Cortex of kidney (tissue), 1 donor: ENCODE measurements at places on chromosomes 6 and 20.

- no peak for DNase-seq
Observed at GRCh38 chr6:89580997-89581666, 57.4 kb downstream of the LYRM2 start.

DNA sequence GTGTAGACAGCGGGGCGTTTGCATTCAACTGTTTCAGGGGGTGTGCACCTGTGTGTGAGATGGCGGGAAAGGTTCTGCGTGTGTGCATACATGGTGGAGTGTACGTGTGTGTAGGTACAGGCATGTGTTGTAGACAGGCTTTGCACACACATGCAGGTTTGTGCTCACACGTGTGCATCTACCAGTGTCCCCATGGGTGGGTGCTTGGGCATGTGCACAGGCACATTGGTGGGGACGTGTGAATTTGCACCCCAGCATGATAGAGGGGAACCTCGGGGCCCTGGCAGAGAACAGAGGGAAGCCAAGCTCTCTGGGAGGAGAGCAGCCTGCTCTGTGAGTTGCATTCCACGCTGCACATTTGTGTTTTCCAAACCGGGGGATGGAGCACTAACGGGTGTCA, 250.2 kb downstream of the PREX1 start:
- no peak for DNase-seq

- no peak for DNase-seq
Observed at GRCh38 chr20:16349523-16350260, 223.6 kb downstream of the KIF16B start.

DNA sequence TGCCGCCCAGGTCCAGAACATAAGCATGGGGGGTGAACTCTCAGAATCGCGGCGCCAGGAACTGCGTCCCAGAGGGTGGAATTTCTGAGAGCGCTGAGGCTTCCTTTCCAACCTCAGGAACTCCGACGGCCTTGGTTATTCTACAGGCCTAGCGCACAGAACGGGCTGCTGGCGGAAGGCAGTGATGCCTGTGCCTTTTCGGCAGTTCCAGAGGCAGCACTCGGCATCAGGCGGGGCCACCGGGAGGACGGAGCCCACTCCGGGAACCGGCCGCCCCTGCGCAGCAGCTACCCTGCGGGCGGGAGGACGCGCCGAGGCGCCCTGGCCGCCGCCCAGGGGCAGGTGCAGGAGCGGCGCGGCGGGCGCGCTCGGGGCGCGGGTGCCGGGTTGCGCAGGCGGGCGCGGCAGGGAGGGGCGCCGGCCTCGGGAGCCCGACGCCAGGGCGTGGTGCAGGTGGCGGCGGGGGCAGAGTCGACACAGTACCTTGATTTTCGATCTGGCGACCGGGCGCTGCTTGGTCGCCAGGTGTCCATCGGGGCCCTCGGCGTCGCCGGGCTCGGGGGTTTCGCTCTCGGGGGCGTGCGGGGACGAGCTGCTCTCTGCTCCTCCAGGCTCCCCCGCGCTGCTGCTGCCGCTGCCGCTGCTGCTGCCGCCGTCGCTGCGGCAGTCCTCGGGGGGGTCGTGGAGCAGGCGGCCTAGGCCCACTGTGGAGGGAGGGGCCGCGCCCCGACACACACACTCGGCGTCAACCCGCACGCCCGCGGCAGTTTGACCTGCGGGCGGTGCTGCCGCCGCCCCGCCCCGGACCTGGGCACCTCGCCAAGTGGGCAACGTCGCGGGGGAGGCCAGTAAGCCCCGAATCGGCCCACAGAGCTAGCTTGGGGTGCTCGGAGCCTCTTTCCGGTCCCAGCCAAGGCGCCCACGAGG, 1.3 kb downstream of the OVOL2 start:
- DNase-seq, result no peak

- DNase-seq, result no peak
Observed at GRCh38 chr6:168517742-168518347, 76.9 kb downstream of the SMOC2 start.

GRCh38 chr20:46791722-46792416, 82.4 kb downstream of the SLC2A10 start:
- DNase-seq, result no peak

DNA sequence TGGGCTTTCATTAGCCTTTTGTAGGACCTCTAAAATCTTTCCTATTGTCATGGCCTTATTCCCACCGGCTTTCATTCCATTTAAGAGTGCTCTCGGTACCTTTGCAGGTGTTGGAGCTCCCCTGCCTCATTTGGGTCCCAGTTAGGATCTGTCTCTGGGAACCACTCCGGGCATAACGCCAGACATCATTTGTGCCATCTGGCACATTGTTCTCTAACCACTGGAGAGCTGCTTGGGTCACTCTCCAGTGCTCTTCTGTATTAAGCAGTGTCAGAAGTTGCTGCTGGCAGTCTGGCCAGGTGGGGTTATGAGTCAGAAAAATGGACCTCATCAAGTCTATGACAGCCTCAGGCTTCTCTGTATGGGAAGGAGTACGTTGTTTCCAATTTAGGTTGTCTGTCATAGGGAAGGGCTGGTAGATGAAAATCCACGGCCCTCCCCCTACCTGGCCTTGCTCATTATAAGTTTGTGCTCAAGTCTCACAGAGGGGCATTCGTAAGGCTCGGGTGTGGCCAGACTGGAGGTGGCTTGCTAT, 62.9 kb upstream of the MOCS1 start:
- DNase-seq, result no peak

- DNase-seq, result no peak
Observed at GRCh38 chr6:110255211-110255750, 75.1 kb downstream of the CDC40 start.
